Mesothelial cell of epicardium (in vitro differentiated cells): ENCODE measurements at places on chromosomes 3 and 15.

DNA sequence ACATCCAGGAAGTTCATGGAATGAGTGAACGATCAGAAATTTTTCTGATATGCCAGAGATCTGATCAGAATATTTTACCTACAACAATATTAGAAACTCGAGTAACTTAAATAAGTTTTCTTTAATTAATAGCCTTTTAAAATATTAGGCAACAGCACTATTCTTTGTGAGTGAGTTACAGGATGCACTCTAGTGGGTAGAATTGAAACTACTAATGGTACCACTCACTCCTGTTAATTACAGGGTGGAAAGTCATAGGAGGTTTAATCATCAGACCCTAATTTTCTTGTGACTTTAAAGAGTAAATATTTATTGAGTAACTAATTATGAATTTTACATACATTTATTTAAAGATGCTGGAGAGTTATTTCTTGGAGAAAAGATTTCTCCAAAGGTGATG lies 217.3 kb downstream of the CACNA2D3 start:
- no peak for DNase-seq

DNA sequence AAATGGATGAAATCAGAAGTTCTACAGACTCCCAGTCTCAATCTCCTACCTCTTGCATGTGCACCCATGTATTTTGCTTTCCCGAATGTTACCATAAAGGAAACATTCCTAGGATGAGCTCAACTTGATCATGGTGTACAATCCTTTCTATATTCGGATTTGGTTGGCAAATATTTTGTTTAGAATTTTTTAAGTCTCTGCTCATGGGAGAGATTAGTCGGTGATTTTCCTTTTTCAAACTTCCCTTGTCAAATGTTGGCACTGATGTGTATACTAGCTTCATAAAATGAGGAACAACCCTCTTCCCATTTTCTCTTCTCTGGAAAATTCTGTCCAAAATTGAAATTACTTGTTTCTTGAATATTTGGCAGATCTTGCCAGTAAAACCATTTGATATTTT lies 317.6 kb upstream of the RASGRP1 start:
- no peak for DNase-seq

DNA sequence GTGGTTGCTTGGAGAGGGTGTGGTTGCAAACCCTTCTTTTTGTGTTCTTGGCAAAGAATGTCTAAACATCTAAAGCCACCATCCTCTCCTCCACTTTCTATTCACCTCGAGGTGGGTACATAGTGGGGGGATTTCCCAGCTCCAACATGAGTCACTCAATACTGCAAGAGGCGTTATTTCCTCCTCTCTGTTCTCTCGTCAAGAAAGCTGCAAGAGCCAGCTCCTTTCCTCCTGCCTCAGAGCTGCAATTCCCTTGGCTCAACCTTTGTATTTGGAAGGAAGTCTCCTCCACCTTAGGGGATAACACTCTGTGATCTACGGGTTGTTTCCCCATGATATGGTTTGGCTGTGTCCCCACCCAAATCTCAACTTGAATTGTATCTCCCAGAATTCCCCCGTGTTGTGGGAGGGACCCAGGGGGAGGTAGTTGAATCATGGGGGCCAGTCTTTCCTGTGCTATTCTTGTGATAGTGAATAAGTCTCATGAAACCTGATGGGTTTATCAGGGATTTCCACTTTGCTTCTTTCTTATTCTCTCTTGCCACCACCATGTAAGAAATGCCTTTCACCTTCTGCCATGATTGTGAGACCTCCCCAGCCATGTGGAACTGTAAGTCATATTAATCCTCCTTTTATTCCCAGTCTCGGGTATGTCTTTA lies 138.4 kb downstream of the PLCL2 start:
- no peak for DNase-seq

DNA sequence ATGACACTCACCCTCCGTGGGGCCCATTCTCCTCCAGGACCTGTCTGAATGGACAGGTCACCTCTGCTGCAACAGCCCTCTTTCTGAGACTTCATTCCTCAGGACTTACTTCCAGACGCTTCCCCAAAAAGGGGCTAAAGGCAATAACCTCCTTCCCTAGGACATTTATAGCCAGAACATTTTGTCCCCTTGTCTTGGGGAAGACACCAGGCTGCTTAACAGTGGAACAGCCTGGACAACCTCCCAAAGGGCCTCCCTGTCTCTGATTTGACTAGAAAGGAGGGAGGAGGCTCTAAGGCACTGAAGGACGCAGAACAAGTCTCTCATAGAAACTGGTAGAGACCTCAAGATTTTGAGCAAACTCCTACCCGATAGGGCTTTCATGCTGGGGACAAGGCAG lies 32.7 kb downstream of the ADCY5 start:
- no peak for DNase-seq
